ENCODE measurements at places on chromosomes 4 and X.

DNA sequence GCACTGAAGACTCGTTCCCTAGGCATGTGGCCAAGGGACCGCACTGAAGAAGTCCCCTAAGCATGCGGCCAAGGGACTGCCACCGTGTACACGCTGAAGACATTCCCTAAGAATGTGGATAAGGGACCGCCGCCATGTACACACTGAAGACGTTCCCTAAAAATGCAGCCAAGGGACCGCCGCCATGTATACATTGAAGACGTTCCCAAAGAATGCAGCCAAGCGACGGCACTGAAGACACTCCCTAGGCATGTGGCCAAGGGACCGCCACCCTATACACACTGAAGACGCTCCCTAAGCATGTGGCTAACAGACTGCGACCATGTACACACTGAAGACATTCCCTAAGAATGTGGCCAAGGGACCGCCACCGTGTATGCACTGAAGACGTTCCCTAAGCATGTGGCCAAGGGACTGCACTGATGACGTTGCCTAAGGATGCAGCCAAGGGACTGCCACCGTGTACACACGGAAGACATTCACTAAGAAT is 31.5 kb downstream of the DHRSX start:
- DNase-seq = no peak

GRCh38 chr4:60134099-60134498 is 1066.0 kb upstream of the ADGRL3 start:
- DNase-seq = no peak

DNA sequence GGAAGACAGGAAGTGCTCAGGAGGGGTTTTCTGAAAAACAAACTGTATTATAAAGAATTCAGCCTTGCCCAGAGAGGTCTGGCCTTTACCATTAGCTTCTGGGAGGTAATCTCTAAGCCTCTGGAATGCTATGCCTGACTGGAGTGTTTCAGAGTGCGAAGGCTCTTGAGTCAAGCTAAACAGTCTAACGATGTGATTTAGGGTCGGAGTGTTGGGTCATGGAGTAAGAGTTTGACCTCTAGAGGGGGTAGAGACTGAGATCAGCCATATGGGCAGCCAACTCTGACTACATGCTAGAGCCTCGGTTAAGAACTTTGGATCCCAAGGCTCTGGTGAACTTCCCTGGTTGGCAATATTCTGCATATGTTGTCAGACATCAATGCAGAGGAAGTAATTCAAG is 15.0 kb downstream of the BOD1L1 start:
- DNase-seq = no peak

DNA sequence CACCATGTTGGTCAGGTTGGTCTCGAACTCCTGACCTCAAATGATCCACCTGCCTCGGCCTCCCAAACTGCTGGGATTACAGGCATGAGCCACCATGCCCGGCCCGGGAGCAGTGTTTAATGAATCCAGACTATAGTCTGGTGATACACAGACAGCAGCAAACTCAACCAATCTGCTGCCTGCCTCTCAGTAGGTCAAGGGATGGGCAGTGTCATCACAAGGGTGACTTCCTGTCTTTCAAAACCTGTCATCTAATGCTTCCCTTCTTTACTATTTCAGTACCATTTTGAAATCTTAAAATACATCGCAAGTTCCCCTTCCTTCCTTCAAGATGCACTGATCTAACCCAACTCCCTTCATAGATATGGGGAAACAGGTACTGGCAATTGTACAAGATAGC is 8.4 kb downstream of the RPL39 start:
- no peak for DNase-seq

- DNase-seq = no peak
Observed at GRCh38 chr4:138300616-138301015, 58.5 kb upstream of the SLC7A11 start.

- no peak for DNase-seq
Observed at GRCh38 chrX:153984351-153985178, 12.0 kb downstream of the TMEM187 start.

- no peak for DNase-seq
Observed at GRCh38 chr4:128385683-128386304, 98.2 kb upstream of the PGRMC2 start.

- no peak for DNase-seq
Observed at GRCh38 chr4:123435246-123436113, 38.9 kb downstream of the SPRY1 start.

DNA sequence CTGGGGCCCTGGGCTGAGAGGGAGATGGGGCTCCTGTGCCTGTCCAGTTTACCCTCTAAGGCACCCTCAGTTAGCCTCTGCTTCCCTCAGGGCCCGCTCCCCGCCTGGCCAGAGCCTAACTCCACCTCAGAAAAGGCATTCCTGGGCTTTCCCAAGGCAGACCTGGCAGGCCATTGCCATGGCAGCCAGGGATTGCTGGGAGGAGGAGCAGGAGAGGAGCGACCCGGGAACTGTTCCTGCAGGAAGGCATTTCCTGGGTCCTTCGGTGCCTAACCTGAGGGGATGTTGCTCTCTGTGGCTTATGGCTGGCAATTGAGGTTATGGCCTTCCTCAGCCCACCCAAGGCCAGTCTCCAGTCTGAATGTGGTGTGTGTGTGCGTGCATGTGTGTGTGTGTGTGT is 131.3 kb downstream of the PJA1 start:
- DNase-seq = no peak

DNA sequence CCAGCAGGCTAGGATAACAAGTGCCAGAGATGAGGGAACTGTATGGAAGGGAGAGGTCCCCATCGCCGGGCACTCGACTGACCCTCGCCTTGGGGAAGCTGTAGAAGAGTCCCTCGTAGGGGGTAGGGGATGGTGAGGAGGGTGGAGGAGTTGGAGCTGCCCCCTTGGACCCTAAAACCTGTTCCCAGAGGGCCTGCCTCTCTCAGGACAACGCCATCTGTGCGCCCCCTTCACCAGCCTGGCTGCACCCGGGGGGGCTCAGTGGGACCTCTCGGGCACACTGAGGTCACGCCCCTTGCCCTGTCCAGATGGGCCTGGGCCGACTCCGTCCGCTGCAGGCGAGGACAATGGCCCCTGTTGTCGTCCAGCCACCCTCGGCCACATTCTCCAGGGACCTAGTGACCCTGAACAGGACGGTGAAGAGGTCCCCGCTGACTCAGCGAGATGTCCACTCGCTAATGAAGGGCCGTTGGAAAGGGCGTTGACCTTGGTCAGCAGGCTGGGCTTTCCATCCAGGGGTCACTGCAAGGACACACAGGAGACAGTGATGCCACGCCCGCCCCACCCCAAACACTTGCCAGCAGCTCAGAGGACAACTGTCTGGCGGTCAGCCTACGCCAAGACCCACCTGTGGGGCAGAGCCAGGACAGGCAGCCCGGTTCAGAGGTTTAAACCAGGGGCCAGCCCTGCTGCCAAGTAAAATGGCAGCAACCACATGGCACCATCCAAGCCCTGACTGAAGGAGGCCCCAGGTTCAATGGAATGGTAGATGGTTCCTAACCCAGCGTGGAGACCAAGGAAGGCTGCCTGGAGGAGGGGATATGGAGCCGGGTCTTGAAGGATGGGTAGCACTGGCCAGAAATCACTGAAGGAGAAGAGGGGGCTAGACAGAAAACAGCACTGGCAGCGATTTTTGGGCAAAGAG is 51.2 kb downstream of the HMX1 start:
- no peak for DNase-seq

- no peak for DNase-seq
Observed at GRCh38 chr4:184016759-184017668, 111.9 kb downstream of the STOX2 start.

GRCh38 chr4:38381788-38382187 is 282.2 kb upstream of the KLF3 start:
- no peak for DNase-seq

GRCh38 chr4:151721466-151721865 is 39.3 kb downstream of the GATB start:
- DNase-seq = no peak

DNA sequence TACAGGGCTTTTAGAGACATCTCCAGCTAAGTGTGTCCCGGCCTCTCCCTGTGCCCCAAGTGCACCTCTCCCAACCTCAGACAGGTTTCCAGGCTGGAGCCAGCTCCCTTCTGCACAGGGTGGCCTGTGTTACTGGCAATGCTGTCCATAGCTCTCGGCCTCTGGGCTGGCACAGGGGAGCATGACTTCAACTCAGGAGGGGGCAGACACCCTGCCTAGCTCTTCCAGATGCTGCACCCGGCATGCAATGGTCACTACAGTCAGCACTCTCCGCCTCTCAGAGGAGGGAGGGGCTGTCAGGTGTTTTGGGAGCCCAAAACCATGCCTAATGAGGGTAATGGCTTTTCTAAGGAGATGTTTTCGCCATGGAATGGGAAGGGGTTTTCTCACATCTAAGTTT is 2.4 kb upstream of the IRAK1 start:
- no peak for DNase-seq

GRCh38 chrX:16807976-16808542 is 21.8 kb downstream of the TXLNG start:
- no peak for DNase-seq

GRCh38 chr4:169070071-169070894 is 60.2 kb upstream of the CBR4 start:
- DNase-seq = no peak

- no peak for DNase-seq
Observed at GRCh38 chr4:33626221-33626620, 2618.1 kb downstream of the ARAP2 start.

DNA sequence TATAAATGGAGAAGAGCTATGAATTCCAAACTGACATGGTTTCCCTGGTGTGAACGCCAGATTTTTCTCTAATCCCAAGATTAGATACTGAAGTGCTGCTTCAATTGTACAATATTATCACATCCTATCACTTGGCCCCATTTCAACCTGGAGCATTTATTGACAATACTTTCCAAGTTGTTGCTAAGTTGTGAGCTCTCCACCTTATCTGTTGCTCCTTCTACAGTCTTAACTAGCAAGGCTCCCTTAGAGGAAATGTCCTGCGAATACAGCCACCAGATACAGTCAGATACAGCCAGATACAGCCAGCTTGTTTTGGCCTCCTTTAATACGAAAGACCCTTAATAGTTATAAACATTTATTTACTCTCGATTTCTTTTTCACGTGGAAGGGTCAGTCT is 466.3 kb upstream of the FAM241A start:
- no peak for DNase-seq

GRCh38 chr4:135963009-135963408 is 1569.3 kb downstream of the PCDH18 start:
- no peak for DNase-seq

GRCh38 chrX:48046846-48047245 is 24.6 kb downstream of the ZNF630 start:
- no peak for DNase-seq

DNA sequence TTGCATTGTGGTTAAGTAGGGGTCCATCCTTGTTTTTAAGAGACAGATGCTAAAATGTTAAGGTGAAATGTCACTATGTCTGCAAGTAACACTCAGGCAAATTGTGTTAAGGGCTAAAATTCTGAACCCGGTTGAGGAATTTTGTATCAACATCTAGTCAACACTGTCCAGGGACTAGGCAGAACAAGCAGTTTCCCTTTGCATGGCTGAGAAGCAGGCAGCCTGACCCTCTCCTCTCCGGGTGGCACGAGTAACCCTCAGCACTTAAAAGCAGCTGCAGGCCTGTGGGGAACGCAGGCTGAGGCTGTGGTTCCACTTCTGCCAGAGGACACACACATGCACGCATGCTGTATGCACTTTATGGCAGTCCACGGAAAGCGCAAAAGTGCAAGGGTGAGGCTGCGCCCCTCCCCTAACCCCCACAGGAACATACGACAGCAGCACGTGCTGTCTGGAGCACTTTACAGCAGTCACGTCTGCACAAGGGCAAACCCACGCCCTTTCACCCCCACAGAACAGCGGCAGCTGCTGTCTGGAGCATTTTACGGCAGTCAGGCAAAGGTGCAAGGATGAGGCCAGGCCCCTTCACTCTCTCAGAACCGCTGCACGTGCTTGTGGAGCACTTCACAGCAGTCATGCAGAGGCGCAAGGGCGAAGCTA is 619 bp upstream of the MPC1L start:
- DNase-seq = no peak

- DNase-seq = no peak
Observed at GRCh38 chr4:173647902-173648301, 117.9 kb upstream of the HAND2 start.

- no peak for DNase-seq
Observed at GRCh38 chr4:10738826-10739489, 54.4 kb upstream of the CLNK start.

DNA sequence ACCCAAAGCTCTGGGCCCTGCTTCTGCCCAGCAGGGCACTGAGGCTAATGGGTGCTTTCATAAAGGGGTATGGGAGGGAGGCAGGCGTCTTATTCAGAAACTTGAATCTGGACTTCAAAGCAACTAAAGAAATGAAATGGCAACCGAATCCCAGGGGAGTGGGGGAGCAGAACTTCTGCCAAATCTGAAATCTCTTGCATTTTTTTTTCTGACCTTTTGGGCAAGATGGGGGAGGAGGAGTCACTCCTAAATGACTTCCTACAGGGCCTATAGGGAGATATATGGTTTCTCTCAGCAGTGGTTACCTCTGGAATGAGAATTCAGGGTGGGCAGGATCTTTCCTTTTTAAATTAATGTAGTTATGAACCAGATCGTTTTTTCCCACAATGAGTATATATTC is 30.6 kb upstream of the KIAA1210 start:
- DNase-seq = no peak

GRCh38 chr4:46999566-46999965 is 6.2 kb upstream of the GABRA4 start:
- DNase-seq = no peak

GRCh38 chr4:139912445-139912844 is 241.5 kb downstream of the MAML3 start:
- DNase-seq = no peak

GRCh38 chr4:169100670-169101101 is 90.6 kb upstream of the CBR4 start:
- DNase-seq = no peak

DNA sequence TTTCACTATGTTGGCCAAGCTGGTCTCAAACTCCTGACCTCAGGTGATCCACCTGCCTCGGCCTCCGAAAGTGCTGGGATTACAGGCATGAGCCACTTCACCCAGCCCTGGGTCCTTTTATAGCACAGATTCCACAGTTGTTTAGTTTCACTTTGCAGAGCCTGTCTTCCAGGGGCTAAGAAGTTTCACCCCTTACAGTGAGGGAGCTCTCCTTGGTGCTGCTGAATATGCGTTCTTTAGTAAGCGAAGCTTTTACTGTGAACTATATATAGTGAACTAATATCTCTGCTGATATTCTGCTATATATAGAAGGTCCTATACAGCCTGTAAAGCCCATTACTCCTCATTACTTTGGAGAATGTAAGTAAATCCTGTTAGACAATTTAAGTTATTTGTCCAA is 4.2 kb downstream of the TCEAL6 start:
- DNase-seq = no peak

DNA sequence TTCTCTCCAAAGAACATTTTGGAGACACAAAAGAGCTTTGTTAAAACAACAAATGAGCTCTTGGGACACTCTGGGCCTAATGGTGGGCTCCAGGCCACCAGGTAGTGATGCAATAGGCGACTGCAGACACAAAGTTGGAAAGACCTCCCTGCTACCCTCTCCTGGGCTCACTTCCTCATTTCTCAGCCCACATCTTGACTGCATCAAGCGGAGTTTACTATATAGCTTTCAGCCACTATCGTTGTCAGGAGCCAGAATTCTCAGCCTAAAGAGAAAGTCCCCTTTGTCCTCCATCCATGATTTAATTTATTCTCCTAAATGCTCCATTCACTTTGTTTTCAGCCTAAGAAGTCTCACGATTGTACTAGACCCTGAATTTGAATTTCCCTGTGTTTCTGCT is 114.9 kb downstream of the EFHC2 start:
- no peak for DNase-seq
